ENCODE measurements at places on chromosomes 3 and 15.

DNA sequence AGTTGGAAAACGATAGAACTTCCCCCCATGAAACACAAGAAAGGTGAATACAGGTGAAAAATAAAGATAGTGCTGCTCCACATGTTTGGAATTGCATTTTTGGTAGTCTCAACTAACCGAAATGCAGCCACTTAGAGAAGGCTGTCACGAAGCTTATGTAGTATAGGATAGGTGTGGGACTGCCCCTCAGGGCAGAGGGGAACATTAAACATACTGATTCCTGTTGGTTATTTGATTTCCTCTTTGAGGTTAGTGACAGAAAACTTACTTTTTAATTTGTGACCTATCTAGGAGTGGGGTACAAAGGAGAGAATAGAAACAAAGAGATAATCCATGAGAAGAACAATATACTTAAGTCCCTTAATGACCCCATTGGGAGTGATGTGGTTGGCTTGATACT is 85.8 kb upstream of the SATB1 start:
- DNase-seq = no peak

DNA sequence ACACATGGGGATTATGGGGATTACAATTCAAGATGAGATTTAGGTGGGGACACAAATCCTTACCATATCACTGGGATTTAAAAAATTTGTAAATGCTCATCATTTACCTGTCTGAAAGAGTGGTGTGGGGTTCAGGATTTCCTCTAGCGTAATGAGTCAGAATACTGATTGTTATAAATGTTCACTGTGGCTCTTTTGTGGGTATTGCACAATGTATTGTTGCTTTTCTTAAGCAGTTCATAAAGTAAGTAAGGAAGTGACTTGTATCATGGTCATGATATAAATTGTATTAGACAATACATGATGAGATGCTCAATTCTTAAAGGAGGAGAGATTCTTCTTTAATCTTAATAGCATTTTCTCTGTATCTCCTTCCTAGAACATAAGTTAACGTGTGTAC is 262.1 kb downstream of the CNTN4 start:
- no peak for DNase-seq

DNA sequence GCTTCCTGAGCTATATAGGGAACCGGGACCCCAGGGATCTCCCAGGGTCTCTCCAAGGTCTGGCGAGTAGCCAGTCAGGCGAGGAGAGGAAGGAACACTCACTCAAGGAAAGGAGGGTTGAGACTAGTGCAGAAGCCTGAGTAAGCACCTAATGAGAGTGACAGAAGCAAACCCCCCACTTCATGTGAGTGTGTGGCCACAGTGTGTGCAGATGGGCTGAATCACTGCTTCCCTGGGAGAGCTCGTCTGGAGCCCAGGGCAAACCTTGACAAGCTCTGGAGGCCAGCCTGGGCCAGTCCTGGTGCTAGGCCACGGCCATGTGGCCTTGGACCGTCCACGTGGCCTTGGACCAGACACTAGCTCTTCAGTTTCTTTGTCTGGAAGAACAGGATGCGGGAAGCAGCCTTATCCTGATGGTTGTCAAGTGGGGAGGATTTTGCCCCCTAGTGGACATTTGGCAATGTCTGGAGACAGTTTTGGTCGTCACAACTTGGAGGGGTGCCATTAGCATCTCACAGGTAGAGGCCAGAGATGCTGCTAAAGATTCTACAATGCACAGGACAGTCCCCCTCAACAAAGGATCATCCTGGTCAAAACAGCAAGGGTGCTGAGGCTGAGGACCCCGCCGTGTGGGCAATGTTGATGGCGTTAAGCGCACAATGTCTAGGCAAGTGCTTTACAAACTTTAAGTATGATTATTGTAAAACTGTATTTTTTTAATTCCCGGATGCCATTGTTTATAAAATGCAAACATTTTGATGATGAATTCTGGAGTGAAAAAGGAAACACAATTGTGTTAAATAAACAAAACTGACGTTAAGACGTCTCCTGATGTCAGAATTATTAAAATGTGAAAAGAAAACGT is 34.8 kb upstream of the CTSH start:
- DNase-seq = peak; percentile 32

DNA sequence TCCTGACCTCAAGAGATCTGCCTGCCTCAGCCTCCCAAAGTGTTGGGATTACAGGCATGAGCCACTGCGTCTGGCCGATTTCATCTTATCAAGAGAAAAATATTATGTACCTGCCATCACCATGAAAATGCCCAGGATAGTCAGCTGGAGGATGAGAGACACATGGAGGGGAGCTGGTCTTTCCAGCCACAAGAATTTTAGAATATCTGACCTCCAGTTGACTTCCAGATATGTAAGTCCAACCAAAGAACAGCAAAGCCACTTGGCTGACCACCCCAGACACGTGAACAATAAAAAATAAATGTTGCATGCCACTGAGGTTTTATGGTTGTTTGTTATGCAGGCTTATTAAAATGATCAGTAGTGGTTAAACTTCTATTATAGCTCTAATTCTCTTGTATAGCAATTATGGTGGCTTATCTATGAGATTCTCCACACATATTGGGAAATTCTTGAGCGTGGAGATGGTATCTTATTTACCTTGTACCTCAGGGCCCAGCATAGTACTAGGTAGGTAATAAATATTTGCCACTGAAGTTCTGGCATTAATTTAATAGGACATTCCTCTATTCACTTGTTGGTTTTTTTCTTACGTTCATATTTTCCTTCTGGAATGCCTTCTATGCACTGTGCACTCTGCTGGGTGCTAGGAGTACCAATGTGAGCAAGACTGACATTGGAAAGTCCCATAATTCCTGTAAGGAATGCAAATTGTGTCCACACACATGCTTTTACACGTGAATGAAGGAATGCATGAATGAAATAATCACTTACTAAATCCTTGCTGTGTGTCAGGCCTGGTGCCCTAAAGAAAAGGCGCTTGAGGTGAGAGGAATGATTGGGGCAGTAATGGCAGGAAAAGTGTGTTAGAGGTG is 77.6 kb downstream of the EDEM1 start:
- DNase-seq = no peak

- DNase-seq = no peak
Observed at GRCh38 chr3:177068967-177069366, 128.3 kb downstream of the TBL1XR1 start.

DNA sequence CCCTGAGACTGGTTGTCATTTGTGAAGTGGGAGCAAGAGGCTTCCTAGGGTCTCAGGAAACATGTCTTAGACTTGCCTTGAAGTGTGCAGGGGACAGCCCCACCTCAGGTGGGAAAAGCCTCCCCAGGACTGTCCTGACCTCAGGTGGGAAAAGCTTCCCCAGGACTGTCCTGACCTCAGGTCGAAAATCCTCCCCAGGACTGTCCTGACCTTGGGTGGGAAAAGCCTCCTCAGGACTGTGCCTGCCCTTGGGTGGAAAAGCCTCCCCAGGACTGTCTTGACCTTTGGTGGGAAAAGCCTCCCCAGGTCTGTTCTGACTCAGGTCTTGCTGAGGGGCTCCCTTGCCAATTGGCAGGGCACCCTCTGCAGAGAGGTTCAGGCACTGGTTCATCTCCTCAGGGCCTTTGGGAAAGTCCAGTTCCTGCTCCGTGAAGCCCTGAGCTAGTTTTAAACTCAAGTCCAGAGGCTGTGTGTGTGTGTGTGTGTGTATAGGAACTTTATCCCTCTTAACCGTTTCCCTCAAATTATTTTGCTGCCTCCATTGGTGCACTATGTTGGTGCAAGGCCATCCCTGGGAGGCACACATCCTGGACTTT is 64.7 kb downstream of the WNT7A start:
- no peak for DNase-seq

- peak; percentile 54 for DNase-seq
Observed at GRCh38 chr3:79018671-79019136, 749.1 kb downstream of the ROBO1 start.

- DNase-seq = no peak
Observed at GRCh38 chr15:29774900-29775299, 47.4 kb downstream of the TJP1 start.

- DNase-seq = no peak
Observed at GRCh38 chr3:48748754-48749153, 31.7 kb upstream of the IP6K2 start.

DNA sequence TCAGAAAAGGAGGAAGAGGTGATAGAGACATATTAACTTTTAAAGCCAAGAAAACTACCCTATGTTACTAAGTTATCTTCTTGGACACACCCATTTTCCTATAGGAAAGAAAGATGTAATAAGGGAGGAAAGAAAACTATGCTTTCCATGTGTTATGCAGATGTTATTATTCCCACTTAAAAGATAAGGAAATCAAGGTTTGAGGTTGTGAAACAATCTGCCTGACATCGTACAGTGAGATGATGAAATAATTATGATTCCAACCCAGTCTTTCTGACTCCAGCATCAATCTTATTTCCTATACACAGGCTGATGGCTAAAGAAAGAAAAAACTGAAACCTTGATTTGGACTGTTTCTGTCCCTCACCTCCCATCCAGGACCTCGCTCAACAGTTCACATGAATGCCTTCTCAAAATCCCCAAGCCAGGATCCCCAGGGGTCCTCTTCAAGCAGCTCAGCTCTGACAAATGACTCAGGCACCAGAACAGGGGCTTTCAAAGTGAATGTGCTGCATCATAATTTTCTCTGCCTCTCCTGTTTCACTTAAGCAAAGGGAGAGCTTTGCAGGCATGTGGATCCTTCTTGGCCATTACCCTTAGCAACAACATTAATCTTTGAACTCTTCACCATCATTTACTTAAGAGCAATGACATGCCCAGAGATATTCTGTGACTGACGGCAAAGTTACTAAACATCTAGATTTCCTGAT is 12.4 kb upstream of the EID1 start:
- no peak for DNase-seq

DNA sequence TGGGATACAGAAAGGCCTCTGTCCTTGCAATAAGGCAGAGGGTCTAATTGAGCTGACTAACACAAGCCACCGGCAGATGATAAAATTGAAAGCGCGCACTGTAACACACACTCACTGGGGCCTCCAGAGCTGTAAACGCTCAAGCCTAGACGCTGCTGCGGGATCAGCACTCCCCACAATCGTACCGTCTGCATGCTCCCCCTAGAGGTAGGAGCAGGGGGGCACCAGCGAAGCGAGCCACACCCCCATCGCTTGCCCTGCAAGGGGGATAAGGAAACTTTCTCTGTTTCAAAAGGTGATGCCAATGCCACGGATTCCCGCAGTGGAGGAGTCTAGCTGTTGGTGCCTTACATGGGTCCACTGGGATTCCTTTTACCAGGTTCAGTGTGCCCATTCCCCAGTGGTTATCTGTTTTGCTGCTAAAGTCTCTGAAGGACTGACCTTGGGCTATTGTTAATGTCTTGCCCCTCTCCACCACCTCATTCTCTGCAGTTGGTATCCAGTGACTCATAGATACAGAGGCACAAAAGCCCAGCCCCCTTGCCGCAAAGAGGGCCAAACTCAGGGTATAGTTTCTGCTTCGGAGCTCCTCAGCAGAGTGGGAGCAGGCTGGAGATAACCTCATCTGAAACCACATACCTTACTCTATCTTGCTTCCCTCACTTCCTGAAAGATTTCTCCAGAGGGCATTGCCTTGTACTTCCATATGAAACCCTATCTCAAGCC is 139.3 kb upstream of the KBTBD8 start:
- no peak for DNase-seq
